ENCODE measurements at places on chromosomes 7 and 10.

DNA sequence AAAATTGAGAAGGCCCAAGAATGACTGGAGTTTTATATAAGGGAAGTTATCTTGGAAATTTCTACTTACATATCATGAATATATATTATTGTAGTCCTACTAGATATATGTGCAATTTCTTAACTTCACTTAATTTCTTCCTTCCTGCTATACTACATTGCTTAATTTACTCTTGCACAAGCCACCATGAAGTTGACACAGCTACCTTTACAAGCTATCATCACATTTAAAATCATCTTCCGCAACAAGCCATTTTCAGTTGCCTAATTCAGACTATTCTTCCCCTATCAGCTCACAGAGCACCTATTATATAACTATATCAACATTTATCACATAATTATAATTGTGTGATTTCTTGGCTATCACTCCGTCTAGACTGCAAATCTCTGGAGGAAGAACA lies 418.4 kb downstream of the PARD3 start:
- no peak for DNase-seq

DNA sequence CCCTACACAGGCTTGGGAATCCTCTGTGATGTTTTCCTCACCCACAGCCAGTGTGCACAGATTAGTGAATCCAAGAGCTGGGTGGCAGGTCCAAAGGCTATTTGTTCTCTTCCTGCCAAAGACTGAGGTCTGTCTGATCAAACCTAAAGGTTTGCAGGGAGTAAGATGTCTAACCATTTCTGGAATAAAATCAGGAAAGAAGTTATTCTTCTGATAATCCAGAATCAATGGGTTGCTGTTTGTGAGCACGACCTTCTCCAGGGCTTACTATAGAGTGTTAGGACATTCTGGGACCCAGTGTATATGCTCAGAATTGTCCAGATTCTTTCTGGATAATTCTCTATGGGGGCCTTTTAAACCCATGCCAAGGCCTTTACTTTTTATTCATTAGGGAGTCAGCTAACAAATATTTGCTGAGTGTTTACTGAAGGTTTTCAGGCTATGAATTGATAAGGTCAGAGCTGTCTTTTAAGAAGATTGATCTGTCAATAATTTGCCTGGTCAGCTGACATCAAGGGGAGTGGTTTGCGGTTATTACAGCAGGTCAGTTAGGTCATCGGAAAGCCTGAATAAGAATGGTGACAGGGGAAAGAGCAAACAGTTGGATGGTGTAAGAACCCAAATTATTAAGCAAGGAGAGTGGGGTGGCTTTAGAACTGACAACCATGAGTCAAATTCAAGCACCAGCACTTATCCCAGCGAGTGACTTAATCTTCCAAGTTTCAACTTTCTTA lies 7.5 kb upstream of the TECTB start:
- DNase-seq, result no peak

- no peak for DNase-seq
These were observed 163.5 kb downstream of the MBL2 start for GRCh38 chr10:52609071-52609470.

GRCh38 chr10:11050301-11051287 lies 32.9 kb downstream of the CELF2 start:
- DNase-seq, result no peak

GRCh38 chr7:36019980-36020379 lies 133.1 kb upstream of the EEPD1 start:
- DNase-seq, result no peak

GRCh38 chr7:157077986-157078644 lies 60.6 kb upstream of the UBE3C start:
- no peak for DNase-seq

DNA sequence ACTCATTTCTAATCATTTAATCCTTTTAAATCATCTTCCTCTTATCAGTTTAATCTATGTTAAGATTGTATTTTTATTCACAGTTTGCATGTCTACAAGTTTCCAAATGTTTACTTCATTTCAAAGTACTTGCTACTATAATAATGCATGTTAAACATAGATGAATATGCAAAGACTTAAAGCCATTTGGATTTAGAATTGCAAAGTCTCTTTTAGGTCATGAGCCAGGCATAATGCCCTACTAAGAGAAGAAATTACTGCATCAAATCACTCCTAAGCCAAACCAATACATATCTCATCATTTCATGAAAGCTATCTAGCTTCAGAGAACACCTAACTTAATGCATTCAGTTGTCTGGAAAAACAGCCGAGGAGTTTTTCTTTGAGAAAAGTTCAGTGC lies 266.1 kb downstream of the PRKG1 start:
- DNase-seq, result no peak

- no peak for DNase-seq
These were observed 220.1 kb downstream of the TEX36 start for GRCh38 chr10:125462845-125463244.

Measured in stimulated activated CD4-positive, alpha-beta T cell treated with anti-CD3 and anti-CD28 coated beads, Interleukin-4, amount 100 ng/mL, for 48 hours (primary cell).